ENCODE measurements at places on chromosomes 12 and 14. TPM values are rescaled to one million over a fixed set of nuclear protein-coding genes. Genes with fewer than 3 reads are reported as not detected.

Gene OR6C74
- not detected for total RNA-seq

Gene RERG
- total RNA-seq, result 16.5 TPM

Gene TMEM121
- total RNA-seq, result 0.68 TPM

Gene HCAR1
- not detected for total RNA-seq

Gene SPIC
- total RNA-seq, result not detected

Gene ENDOU
- total RNA-seq, result not detected

Gene IL31
- total RNA-seq, result not detected

Gene CCDC177
- total RNA-seq, result not detected

Gene CYP27B1
- 27.5 TPM for total RNA-seq

Gene PIP4K2C
- total RNA-seq, result 32.0 TPM

Gene PAH
- total RNA-seq, result not detected

Gene KLRB1
- total RNA-seq, result not detected

Gene MUCL1
- total RNA-seq, result not detected

Gene KLHL33
- 0.14 TPM for total RNA-seq

Gene PPHLN1
- 51.1 TPM for total RNA-seq

Gene PCK2
- total RNA-seq, result 112 TPM

Gene RNFT2
- total RNA-seq, result 7.2 TPM

Gene RIC8B
- 10.0 TPM for total RNA-seq

Gene SERPINA12
- not detected for total RNA-seq
